ENCODE measurements at places on chromosomes 2 and 18. TPM values are rescaled to one million over a fixed set of nuclear protein-coding genes. Genes with fewer than 3 reads are reported as not detected.

CD207 gene
- total RNA-seq: not detected

TUBA4A gene
- 19.7 TPM for total RNA-seq

NAPG gene
- 32.0 TPM for total RNA-seq

HDAC4 gene
- total RNA-seq: 27.0 TPM

TUBA4B gene
- not detected for total RNA-seq

FOXI3 gene
- not detected for total RNA-seq

LINC00305 gene
- not detected for total RNA-seq

- H3K4me1 ChIP-seq: peaks cover 23% of the 10 kb centered on the region
- no peak overlapping the region for H3K27ac ChIP-seq
- no peak overlapping the region for H3K4me3 ChIP-seq
- no peaks in the 10 kb centered on the region for H3K27me3 ChIP-seq
Measured at GRCh38 chr18:74996055-74996454, 212.9 kb downstream of the PTGR3 start.

DNA sequence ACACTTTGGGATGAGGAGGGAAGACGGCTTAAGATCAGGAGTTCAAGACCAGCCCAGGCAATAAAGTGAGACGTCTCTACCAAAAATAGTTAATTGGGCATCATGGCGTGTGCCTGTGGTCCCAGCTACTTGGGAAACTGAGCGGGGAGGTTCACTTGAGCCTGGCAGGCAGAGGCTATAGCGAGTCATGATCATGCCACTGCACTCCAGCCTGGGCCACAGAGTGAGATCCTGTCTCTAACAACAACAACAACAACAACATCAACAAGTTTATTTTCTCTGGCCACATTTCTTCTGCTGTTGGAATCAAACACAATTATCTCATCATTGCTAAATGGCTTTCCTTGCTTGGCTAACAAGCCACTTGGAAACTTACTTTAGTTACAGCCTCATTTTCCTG, 13.4 kb downstream of the NIFK start:
- H3K27me3 ChIP-seq: no peaks in the 10 kb centered on the region
- H3K4me1 ChIP-seq: peaks cover 23% of the 10 kb centered on the region
- no peak overlapping the region for H3K4me3 ChIP-seq

DNA sequence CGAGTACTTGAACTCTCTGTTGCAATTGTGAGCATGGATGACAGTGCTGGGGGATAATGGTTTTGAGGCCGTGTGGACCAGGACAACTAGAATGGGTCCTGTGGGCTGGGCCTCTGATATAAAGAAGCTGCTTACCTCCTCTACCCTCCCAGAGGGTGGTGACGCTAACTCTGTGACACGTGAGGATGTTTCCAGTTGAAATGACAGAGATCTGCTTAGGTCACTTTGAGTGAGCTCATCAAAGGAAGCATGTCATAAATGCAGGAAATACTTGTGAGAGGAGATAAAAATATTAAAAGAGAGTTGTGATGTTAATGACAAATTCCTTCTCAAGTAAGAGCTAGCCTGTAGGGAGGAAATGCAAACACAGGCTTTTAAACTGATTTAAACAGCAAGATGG, 16.4 kb downstream of the RMC1 start:
- peaks cover 26% of the 10 kb centered on the region for H3K36me3 ChIP-seq
- no peaks in the 10 kb centered on the region for H3K27me3 ChIP-seq
- peak overlapping the region; percentile 65 for H3K27ac ChIP-seq
- H3K4me3 ChIP-seq: no peak overlapping the region
- DNase-seq: no peak
- H3K4me1 ChIP-seq: peaks cover 30% of the 10 kb centered on the region

- H3K4me3 ChIP-seq: no peak overlapping the region
- peaks cover 6% of the 10 kb centered on the region for H3K36me3 ChIP-seq
- H3K27ac ChIP-seq: peak overlapping the region; percentile 95
- DNase-seq: no peak
Measured at GRCh38 chr2:46964835-46965560, 49.4 kb upstream of the MCFD2 start.

- no peak overlapping the region for H3K4me3 ChIP-seq
- H3K27me3 ChIP-seq: peaks cover 2% of the 10 kb centered on the region
- H3K4me1 ChIP-seq: no peaks in the 10 kb centered on the region
- H3K36me3 ChIP-seq: no peaks in the 10 kb centered on the region
Measured at GRCh38 chr2:51710222-51710621, 678.3 kb upstream of the NRXN1 start.

GRCh38 chr18:46793565-46793964, 36.7 kb upstream of the ST8SIA5 start:
- no peaks in the 10 kb centered on the region for H3K27me3 ChIP-seq
- no peak overlapping the region for H3K27ac ChIP-seq
- no peak overlapping the region for H3K4me3 ChIP-seq
- peaks cover 4% of the 10 kb centered on the region for H3K4me1 ChIP-seq
- H3K36me3 ChIP-seq: peaks cover 2% of the 10 kb centered on the region

DNA sequence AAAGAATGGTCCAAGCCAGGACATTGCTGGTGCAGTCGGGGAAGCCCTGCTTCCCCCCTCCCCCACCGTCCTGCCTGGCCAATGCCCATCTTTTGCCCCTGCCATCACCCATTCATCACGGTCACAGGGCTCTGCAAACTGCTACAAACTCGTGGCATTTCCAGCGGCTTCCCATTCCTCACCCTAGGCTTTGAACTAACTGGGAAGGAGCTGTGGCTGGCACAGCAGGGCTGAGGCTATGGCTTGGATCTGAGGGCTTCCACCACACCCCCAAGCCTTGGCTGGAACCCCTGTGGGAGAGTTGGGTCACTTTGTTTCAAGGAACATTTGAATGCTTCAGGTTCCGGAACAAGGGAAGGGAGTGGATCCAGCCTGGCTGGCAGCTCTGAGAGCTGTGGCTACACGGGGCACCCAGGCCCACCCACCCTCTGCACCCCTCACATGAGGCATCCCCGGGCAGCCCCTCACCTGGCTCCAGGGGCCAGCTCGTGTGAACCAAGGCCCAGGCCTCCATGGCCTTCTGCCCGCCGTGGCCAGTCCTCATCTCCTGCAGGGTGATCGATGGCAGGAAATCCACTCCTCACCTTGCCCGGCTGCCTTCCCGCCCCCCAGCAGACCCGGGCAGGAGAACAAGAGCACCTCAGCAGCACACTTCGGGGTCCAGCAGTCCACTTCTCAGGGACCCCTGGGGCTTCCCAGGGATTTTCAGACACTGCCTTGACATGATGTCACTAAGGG, 58.8 kb upstream of the OTOS start:
- H3K27ac ChIP-seq: no peak overlapping the region
- H3K4me1 ChIP-seq: no peaks in the 10 kb centered on the region
- H3K36me3 ChIP-seq: peaks cover 3% of the 10 kb centered on the region
- no peak for DNase-seq
- no peak overlapping the region for H3K4me3 ChIP-seq

DNA sequence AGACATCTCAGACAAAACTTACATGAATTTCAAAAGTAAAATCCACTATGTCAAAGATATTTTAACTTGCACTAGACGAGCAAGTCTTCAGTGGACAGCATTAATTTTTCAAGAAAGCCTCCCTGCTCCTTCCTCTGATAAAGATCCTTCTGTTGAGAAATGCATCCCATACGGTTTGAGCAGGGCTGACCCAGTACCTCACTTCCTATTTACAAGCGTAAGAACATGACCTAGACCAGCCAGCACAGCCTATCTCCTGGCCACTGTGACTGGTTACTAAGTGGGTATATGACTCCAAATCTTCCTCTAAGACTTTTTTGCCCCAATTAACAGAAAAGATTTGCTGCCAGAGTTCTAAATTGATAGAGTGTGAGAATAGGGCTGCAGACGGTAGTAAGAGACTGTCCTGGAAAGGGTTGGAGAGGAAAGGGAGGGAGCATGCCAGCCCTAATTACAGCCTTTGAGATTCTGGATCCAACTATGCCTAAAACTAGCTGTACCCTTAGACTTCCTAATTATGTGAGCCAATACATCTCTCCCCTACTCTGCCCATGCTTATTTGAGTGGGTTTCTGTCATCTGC, 108.4 kb downstream of the PRELID3A start:
- no peaks in the 10 kb centered on the region for H3K27me3 ChIP-seq
- H3K36me3 ChIP-seq: peaks cover 4% of the 10 kb centered on the region
- H3K4me3 ChIP-seq: no peak overlapping the region

DNA sequence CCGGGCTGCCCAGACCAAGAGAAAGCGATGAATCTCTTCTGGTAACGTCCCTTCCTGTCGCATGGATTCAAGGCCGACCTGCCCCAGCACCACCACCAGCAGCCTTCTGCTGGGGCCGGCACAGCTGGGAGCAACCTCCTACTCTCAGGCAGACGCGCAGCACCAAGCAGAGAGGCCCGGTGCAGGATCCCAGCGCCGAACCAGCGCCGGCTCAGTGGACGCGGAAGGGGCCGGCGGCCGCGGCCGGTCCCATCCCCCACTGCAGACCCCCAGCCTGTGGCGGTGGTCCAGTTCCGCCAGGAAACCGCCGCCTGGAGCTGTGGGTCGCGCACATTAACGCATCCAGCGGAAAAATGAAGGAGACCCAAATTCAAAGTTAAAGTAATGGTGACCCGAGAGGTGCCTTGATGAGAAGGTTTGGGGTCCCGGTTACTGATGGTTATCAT, 525 bp upstream of the MAL start:
- DNase-seq: no peak
- H3K27ac ChIP-seq: no peak overlapping the region
- H3K27me3 ChIP-seq: peaks cover 53% of the 10 kb centered on the region
- H3K36me3 ChIP-seq: no peaks in the 10 kb centered on the region

GRCh38 chr2:118845005-118845521, 2.4 kb downstream of the EN1 start:
- no peak for DNase-seq
- H3K36me3 ChIP-seq: peaks cover 3% of the 10 kb centered on the region
- H3K27ac ChIP-seq: no peak overlapping the region
- peaks cover 79% of the 10 kb centered on the region for H3K27me3 ChIP-seq
- no peak overlapping the region for H3K4me3 ChIP-seq

GRCh38 chr18:22368021-22368420, 49.7 kb downstream of the CTAGE1 start:
- no peak for DNase-seq
- H3K36me3 ChIP-seq: no peaks in the 10 kb centered on the region
- H3K4me3 ChIP-seq: no peak overlapping the region
- H3K4me1 ChIP-seq: peaks cover 8% of the 10 kb centered on the region
- no peak overlapping the region for H3K27ac ChIP-seq
- H3K27me3 ChIP-seq: no peaks in the 10 kb centered on the region

- no peak for DNase-seq
- H3K27ac ChIP-seq: no peak overlapping the region
- H3K27me3 ChIP-seq: no peaks in the 10 kb centered on the region
- H3K4me1 ChIP-seq: peaks cover 40% of the 10 kb centered on the region
Measured at GRCh38 chr2:239262484-239263230, 138.2 kb downstream of the HDAC4 start.

GRCh38 chr2:84556190-84556589, 39.9 kb downstream of the DNAH6 start:
- H3K27ac ChIP-seq: no peak overlapping the region
- H3K27me3 ChIP-seq: peaks cover 15% of the 10 kb centered on the region
- no peak for DNase-seq
- no peaks in the 10 kb centered on the region for H3K4me1 ChIP-seq

- DNase-seq: no peak
- no peak overlapping the region for H3K4me3 ChIP-seq
- no peaks in the 10 kb centered on the region for H3K4me1 ChIP-seq
- H3K36me3 ChIP-seq: no peaks in the 10 kb centered on the region
- no peaks in the 10 kb centered on the region for H3K27me3 ChIP-seq
- no peak overlapping the region for H3K27ac ChIP-seq
Measured at GRCh38 chr18:8911408-8912340, 190.8 kb upstream of the NDUFV2 start.

GRCh38 chr18:3952031-3952430, 502.1 kb downstream of the TGIF1 start:
- H3K36me3 ChIP-seq: peaks cover 3% of the 10 kb centered on the region
- DNase-seq: no peak
- peaks cover 3% of the 10 kb centered on the region for H3K4me1 ChIP-seq
- H3K27ac ChIP-seq: no peak overlapping the region
- H3K4me3 ChIP-seq: no peak overlapping the region

DNA sequence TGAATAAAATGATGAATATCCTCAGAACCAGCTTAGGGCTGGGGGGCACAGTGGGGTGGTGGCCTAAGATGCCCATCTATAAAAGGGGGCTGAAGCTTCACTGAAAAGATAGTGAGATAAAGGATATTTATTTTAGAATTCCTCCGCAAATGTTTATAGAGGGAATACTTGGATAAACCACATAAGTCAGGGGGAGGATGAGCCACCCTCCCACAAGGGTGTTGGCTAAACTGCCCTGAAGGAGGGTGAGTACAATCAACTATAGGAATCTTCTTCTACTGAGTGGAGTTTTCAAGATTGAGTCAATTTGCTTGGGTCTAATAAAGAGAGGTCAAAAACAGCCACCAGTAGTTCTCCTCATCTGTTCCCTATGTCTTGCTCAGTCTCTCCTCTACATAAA, 114.5 kb upstream of the TANK start:
- H3K4me3 ChIP-seq: no peak overlapping the region
- H3K36me3 ChIP-seq: no peaks in the 10 kb centered on the region
- no peaks in the 10 kb centered on the region for H3K4me1 ChIP-seq
- H3K27ac ChIP-seq: no peak overlapping the region

DNA sequence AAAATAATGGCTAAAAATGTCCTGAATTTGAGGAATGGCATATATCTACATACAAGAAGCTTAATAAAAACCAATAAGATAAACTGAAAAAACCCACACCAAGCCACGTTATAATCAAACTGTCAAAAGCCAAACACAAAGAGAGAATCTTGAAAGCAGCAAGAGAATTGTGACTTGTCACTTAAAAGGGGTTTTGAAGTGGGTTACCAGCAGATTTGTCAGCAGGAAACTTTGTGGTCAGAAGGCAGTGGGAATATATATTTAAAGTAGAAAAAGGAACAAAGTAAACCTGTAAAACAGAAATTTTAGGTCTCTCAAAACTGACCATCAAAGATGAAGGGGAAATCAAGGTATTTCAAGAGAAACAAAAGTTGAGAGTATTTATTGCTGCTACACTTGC, 171.9 kb upstream of the CNTNAP5 start:
- DNase-seq: no peak
- no peak overlapping the region for H3K27ac ChIP-seq
- H3K4me1 ChIP-seq: no peaks in the 10 kb centered on the region
- H3K4me3 ChIP-seq: no peak overlapping the region
- no peaks in the 10 kb centered on the region for H3K27me3 ChIP-seq
- no peaks in the 10 kb centered on the region for H3K36me3 ChIP-seq
